Fibroblast of lung (primary cell): ENCODE measurements at places on chromosomes 6 and 20.

GRCh38 chr6:146433881-146434731 lies 109.5 kb upstream of the RAB32 start:
- peak overlapping the region; percentile 51 for H3K4me3 ChIP-seq
- H3K4me1 ChIP-seq = no peaks in the 10 kb centered on the region
- H3K27me3 ChIP-seq = no peaks in the 10 kb centered on the region

DNA sequence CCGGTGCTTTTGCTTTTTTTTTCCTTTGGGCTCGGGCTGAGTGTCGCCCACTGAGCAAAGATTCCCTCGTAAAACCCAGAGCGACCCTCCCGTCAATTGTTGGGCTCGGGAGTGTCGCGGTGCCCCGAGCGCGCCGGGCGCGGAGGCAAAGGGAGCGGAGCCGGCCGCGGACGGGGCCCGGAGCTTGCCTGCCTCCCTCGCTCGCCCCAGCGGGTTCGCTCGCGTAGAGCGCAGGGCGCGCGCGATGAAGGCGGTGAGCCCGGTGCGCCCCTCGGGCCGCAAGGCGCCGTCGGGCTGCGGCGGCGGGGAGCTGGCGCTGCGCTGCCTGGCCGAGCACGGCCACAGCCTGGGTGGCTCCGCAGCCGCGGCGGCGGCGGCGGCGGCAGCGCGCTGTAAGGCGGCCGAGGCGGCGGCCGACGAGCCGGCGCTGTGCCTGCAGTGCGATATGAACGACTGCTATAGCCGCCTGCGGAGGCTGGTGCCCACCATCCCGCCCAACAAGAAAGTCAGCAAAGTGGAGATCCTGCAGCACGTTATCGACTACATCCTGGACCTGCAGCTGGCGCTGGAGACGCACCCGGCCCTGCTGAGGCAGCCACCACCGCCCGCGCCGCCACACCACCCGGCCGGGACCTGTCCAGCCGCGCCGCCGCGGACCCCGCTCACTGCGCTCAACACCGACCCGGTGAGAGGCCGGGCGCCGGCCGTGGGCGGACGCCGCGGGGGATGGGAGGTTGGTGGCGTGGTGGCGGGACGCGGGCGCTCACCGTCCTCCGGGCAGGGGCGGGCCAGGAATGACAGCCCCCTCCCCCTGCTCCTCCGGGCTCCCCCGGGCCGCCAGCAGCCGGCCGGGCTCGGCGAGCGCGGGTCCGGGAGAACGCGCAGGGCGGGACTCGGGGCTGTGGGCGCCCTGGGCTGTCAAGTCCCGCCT lies 606 bp downstream of the ID4 start:
- peak; percentile 28 for DNase-seq
- peak overlapping the region; percentile 56 for H3K4me3 ChIP-seq
- H3K36me3 ChIP-seq = no peaks in the 10 kb centered on the region
- no peaks in the 10 kb centered on the region for H3K27me3 ChIP-seq

DNA sequence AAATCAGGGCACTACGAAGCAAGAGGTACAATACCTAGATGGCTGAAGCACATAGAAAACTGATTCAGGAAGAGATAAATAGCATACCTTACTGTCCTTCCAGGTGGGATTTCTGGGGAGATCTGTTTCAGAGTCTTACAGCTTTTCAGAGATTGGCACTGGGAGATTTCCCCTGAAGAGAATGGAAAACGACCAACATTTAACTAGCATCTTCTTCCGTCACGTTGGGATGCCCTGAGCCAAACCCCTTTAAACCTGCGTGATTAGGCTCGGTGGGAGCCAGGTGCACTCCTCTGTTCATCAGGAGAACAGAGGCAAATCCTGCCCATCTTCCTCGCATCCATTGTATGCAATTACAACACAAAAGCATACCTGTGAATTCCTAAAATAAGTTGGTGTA lies 614.5 kb downstream of the HDGFL1 start:
- H3K4me1 ChIP-seq = no peaks in the 10 kb centered on the region
- no peak overlapping the region for H3K27ac ChIP-seq
- no peak overlapping the region for H3K4me3 ChIP-seq

DNA sequence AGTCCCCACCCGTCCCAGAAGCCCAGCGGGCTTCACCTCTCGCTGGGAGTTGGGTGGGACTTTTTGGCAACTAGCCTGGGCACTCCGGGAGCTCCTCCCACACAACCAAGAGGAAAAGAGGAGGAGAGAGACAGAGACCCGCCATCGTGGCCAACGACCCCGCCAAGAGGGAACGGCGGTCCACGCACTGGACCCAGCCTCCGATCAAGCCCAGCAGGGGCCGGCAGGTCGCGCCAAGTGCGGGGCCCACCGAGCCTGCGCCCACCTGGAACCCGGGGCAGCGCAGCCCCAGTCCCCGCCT lies 3.0 kb upstream of the TMEM14C start:
- no peak overlapping the region for H3K27ac ChIP-seq
- no peaks in the 10 kb centered on the region for H3K4me1 ChIP-seq
- DNase-seq = no peak
- peak overlapping the region; percentile 33 for H3K4me3 ChIP-seq

- no peaks in the 10 kb centered on the region for H3K36me3 ChIP-seq
- no peaks in the 10 kb centered on the region for H3K27me3 ChIP-seq
- H3K4me3 ChIP-seq = peak overlapping the region; percentile 96
These were observed 650 bp upstream of the TTK start for GRCh38 chr6:80003826-80004172.

DNA sequence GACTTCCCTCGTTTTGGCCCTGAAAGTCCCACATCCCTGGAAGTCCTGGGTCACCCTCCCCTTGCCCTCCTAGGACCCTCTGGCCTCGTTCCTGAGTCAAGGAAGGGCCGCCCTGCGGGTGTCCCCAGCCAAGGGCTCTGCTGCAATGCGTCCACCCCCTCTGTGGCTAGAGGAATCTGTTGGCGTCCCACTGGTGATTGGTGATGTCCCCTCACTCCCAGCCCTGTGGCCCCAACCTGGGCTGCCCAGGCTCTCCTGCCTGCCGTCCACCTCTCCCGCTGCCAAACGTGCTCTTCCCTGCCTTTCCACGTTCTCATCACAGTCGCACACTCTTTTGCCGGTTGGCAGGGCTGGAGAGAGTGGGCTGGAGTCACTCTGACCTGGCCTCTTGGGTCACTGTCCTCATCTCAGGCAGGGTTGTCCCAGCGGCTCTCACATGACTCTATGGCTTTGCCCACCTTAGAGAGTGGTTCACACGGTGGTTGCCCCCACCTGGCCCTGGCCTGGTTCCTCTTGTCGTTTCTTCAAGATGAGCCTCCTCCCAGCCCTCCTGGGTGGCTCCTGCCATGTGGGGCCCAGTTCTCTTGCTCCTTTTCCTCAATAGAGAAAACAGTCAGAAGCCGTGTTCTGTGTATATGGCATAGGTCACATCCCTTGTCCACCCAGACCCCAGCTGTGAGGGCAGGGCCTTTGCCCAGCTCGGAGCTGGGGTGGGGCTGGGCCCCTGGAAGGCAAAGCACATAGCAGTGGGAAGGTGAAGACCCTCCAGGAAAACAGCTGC lies 100.9 kb downstream of the TMEM242 start:
- H3K4me1 ChIP-seq = peaks cover 2% of the 10 kb centered on the region
- H3K27me3 ChIP-seq = no peaks in the 10 kb centered on the region
- H3K27ac ChIP-seq = no peak overlapping the region
- no peak for DNase-seq

GRCh38 chr6:115706324-115706723 lies 354.4 kb downstream of the FRK start:
- H3K4me3 ChIP-seq = no peak overlapping the region
- H3K36me3 ChIP-seq = no peaks in the 10 kb centered on the region
- H3K27ac ChIP-seq = no peak overlapping the region
- DNase-seq = no peak

DNA sequence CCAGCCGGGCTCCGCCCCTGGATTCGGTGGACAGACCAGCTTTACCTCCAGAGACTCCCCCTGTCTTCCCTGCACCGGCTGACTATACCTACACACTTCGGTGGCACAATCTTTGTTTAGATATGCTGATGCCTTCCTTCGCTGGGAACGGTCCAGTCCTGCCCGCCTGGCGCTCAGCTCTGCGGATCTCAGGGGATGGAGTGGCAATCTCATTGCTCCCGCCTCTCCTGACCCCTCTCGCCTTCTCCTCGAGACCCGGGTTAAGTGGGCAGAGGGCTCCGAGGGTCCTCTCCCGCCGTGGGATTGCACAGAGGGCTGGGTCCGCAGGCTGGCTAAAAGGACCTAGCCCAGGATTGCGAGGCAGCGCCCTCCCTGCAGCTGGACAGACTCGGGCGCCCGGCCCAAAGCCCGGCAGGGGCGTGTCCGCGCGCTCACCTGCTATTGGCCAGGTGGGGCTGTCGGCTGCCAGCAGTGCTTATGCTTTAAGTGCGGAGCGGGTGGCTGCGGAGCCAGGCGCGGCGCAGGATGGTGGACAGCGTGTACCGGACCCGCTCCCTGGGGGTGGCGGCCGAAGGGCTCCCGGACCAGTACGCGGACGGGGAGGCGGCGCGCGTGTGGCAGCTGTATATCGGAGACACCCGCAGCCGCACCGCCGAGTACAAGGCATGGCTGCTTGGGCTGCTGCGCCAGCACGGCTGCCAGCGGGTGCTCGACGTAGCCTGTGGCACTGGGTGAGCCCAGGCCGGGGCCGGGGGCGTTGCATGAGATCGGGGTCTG lies at the start of gene GNMT:
TSS of gene GNMT (plus strand) at position 512 of the 777 bp plus-strand sequence. CDS start at position 526, 14 bp downstream.
- peaks cover 6% of the 10 kb centered on the region for H3K4me1 ChIP-seq
- H3K4me3 ChIP-seq = peak within 1 kb of the TSS; percentile 50
- no peaks in the 10 kb centered on the region for H3K27me3 ChIP-seq

GRCh38 chr6:54255886-54256285 lies 52.4 kb upstream of the TINAG start:
- H3K27ac ChIP-seq = no peak overlapping the region
- no peak overlapping the region for H3K4me3 ChIP-seq
- H3K36me3 ChIP-seq = no peaks in the 10 kb centered on the region
- peak; percentile 2 for DNase-seq

GRCh38 chr6:15980801-15981200 lies 148.1 kb upstream of the MYLIP start:
- H3K27me3 ChIP-seq = no peaks in the 10 kb centered on the region
- H3K36me3 ChIP-seq = no peaks in the 10 kb centered on the region
- H3K4me3 ChIP-seq = no peak overlapping the region

DNA sequence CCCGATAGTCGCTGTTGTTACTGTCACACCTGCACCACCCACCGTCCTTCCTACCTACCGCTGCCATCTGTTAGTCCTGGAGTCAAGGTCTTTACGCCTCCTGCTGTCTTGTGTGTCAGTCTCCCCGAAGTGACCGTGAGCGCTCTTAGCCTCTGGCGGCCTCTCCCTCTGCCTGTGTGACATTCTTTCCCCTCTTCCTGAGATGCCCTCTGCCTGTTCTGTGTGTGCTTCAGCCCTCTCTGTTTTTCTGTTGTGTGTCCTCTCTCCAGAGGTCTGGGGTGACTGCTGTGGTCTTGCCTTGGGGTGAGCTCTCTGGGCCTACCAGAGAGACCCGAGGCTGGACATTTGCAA lies 54.9 kb downstream of the TCP11 start:
- no peak overlapping the region for H3K4me3 ChIP-seq
- H3K36me3 ChIP-seq = peaks cover 6% of the 10 kb centered on the region
- H3K27ac ChIP-seq = no peak overlapping the region

DNA sequence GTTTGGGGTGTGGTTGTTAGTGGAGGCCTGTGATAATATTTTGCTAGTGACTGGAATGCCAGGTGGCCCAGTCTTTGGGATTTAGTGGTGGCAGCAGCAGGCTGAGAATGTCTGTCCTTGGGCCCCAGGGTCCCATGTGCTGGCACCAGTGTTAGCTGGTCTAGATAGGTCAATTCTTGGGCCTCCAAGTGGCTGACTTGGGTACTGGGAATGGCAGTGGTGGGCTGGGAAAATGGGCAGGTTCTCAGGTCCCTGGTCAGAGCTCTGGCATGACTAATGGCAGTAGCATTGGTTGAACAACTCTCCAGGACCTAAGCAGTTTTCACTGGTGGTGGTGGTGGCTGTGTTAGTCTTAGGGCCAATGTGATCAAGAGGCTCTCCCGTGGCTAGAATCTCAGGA lies 50.3 kb downstream of the OLIG3 start:
- H3K4me3 ChIP-seq = no peak overlapping the region
- H3K27me3 ChIP-seq = no peaks in the 10 kb centered on the region
- H3K36me3 ChIP-seq = no peaks in the 10 kb centered on the region
- H3K4me1 ChIP-seq = no peaks in the 10 kb centered on the region
- DNase-seq = no peak

DNA sequence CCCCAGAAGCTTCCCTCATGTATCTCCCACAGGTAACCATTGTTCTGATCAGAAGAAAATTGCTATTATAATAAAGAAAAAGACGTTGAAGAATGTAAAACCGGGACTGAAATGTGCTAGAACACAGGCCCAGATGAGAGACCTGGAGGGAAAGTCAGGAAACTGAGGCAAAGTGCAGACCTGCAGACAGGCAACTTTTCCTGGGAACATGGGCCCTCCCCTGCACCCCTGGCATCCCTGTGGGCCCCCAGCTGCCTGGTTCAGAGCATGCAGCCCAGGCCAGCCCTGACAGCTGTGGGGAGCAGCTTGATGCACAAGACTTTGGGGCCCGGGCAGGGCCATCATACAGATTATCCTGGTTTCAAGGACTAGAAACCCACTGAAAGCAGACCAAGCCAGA lies 212.2 kb downstream of the CDC5L start:
- no peak overlapping the region for H3K27ac ChIP-seq
- no peak for DNase-seq
- no peaks in the 10 kb centered on the region for H3K4me1 ChIP-seq
- no peaks in the 10 kb centered on the region for H3K36me3 ChIP-seq
- H3K4me3 ChIP-seq = no peak overlapping the region

DNA sequence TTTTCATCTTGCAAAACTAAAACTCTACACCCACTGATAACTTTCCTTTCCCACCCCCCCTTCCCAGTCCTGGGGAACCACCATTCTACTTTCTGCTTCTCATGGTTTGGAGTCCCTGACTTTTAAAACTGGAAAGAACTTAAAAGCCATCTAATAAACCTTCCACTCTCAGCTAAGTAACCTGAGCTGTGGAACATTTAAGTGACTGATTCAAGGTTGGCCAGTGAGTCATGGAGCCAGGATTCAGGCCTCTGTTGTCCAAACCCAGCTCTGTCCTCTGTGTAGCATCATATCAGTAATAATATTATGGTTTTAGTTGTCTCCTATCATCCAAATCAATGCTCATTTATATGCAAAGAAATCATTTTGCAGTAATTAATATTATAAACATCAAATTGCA lies 176.0 kb upstream of the NT5E start:
- no peaks in the 10 kb centered on the region for H3K27me3 ChIP-seq
- DNase-seq = no peak
- no peak overlapping the region for H3K27ac ChIP-seq
- H3K36me3 ChIP-seq = no peaks in the 10 kb centered on the region
- no peaks in the 10 kb centered on the region for H3K4me1 ChIP-seq

GRCh38 chr6:22353101-22353500 lies 56.3 kb upstream of the PRL start:
- H3K4me3 ChIP-seq = no peak overlapping the region
- no peak overlapping the region for H3K27ac ChIP-seq
- H3K27me3 ChIP-seq = no peaks in the 10 kb centered on the region
- no peaks in the 10 kb centered on the region for H3K36me3 ChIP-seq
- peak; percentile 28 for DNase-seq
